ENCODE measurements at places on chromosomes 4 and X. TPM values are rescaled to one million over a fixed set of nuclear protein-coding genes. Genes with fewer than 3 reads are reported as not detected.

Gene SPATA4
- polyA plus RNA-seq = 1.2 TPM

DNA sequence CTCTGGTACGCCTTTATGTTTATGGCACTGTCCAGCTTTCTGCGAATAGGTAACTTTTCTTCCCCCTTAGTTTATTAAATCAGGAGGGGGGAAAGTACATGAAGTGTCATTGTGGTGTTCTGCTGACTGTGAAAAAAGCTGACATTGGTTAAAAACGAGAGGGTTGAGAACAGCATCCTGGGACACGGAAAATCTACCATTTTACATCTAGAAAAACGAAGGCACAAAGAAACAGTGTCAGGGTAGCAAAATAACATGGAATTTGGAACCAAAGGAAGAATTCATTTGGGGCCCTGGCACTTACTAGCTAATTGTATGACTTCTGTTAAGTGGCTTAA, 1.2 kb upstream of the AMOT start:
- DNase-seq = no peak

GRCh38 chrX:140050906-140051305, 85.6 kb upstream of the CXorf66 start:
- DNase-seq = no peak

DNA sequence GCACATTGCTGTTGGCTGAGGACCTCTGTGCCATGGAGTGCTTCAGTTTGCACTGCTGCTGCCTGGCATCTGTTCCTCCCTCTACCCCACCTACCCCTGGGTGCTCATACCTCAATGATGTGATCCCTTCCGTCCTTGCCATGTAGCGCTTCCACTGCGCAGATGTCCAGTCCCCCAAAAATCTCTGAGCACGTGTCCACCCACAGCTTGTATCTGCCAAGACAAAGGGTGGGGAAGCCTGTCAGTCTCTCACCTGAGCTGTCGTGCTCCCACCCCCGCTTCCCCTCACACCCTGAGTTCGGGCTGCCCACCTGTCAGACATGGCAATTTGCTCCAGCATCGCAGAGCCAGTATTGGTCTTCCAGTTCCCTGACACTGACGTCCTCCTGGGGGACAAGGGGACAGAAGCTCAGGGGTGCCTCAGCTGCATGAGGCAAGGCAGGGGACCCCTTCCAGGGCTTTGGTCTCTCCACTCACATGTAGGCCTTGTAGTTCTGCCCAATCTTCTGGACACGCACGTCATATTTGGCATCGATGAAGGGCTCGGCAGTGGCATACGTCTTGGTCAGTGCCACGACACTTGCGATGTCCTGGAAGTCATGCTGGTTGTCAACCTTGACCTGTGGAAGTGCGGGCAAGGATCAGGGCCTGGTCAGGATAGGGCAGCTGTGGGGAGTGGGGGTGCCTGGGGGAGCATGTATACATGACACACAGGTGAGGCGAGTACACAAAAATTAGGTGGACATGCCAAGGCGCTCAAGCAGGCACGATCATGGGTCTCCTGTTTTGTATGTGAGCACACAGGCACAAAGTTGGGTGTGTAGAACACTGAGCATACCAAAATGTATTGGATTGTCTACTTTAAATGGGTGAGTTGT, 6.0 kb upstream of the TIMP1 start:
- no peak for DNase-seq

GRCh38 chr4:9903317-9903716, 118.0 kb downstream of the SLC2A9 start:
- DNase-seq = no peak

GRCh38 chr4:89497517-89498308, 190.1 kb upstream of the GPRIN3 start:
- DNase-seq = no peak

GRCh38 chr4:62199291-62199810, 999.2 kb downstream of the ADGRL3 start:
- peak; percentile 38 for DNase-seq

DNA sequence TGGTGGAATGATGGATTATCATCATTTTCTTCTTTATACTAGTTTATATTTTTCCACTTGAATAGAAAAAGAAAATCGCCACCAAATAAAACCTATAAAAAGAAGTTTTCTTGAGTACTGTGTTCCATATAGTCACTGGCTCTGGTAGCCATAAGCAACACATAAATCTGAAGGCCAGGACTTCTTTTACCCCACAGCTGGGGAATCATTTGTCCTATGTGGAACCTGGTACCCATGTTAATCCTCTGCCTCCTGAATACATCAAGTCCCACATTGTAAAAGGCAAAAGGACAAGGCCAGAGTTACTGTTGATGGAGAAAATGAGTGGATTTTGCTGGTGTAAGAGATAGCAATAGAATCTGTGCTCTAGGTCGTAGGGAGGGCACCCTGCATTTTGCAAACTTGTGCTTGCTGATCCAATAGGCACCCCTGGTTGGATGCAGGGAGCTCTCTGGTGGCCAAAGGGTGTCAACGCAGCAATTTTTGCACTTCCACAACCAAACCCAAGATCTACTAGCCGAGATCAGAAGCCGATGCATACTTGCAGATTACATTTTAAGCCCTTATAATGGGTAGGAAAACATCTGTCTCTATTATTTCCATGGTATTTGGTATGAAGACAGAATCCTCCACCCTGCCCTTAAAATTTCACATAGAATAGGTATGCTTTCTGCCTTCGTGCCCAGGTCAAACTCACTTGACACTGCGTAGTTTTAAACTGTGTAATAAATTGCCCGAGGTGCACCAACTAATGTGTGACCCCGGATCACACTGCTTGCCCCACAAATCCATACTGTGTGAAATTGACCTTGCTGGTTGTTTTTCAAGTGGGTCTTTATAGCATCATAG, 146.2 kb upstream of the SCML1 start:
- peak; percentile 90 for DNase-seq

- no peak for DNase-seq
Measured at GRCh38 chrX:11765449-11765848, 7.4 kb downstream of the MSL3 start.

DNA sequence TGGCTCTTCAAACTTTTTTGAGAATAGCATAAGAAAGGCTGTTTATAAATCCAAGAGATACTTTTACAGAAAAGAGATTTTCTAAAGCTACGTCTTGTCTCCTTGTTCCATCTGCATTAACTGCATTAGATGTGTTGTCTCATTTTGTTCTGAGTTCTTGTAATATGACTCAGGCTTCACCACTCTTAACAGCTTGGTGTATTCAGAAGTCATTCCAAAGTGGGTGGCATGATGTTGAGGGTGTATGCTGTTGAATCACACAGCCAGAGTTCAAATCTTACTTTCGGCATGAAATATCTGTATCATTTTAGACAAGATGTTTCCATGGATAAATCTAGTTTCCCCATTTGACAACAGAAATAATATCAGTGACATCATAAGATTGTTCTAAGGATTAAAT, 30.1 kb downstream of the SYTL5 start:
- no peak for DNase-seq

- no peak for DNase-seq
Measured at GRCh38 chrX:56429581-56429980, 133.8 kb upstream of the UBQLN2 start.
